Stimulated activated CD4-positive, alpha-beta T cell treated with anti-CD3 and anti-CD28 coated beads, Interleukin-4, amount 100 ng/mL, for 48 hours (primary cell): ENCODE measurements at places on chromosomes 5 and 9.
A peak's percentile ranks its signal among the peaks of the same experiment; 100 is the strongest.

DNA sequence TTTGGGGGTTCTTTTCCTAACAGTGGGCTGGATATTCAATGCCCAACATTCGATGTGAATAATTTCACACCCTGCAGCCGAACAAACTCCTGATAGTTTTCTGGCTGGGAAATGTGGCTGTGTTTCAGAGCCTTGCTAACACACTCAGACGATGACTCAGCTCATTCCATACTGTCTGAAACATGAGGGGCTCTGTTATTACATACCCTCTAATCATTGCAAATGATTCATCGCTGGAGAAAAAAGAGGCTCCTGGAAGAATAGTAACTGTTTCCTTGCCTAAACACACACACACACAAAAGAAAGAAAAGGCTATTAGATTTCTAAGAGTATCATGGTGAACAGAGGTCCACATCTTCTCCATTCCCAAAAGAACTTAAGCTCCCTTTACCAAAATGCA lies 75.8 kb downstream of the OXCT1 start:
- no peak for DNase-seq

DNA sequence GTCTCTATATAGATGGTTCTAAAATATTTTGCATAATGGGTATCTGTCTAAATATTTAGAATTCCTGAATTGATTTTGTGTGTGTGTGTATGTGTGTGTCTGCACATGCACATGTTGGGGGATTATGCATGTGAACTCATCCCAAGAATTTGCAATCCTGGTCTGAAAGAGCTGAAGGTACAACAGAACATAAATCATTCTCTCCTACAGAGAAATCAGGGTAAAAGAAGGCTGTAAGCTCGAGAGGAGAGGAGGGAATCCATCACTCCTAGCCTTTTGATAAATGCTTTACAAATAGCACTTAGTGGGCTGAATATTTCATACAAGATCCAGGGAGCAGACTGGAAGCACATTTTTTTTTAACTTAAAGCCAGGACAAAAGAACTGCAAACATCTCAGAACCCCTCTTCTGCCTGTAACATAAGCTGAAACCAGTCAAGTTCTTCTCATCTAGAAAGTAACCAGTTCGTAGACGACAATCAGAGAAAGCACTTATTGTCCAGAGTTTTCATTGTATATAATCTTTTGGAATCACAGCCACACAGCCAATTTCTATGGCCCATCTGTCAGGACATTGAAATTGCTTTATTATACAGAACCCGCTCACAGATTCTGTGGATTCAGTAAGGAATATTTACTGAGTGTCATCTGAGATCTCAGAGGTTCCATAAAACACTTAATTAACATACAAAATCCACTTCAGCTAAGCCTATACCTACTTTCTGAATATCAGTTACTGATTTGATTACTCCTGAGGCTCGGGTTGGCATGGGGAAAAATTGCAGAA lies 541.4 kb upstream of the ZNF462 start:
- DNase-seq, result no peak

- DNase-seq, result no peak
Measured at GRCh38 chr9:107731115-107731762, 241.7 kb upstream of the KLF4 start.

GRCh38 chr5:58703925-58704555 lies 121.2 kb downstream of the RAB3C start:
- no peak for DNase-seq

GRCh38 chr5:150122158-150122510 lies 33.5 kb downstream of the PDGFRB start:
- DNase-seq, result no peak

DNA sequence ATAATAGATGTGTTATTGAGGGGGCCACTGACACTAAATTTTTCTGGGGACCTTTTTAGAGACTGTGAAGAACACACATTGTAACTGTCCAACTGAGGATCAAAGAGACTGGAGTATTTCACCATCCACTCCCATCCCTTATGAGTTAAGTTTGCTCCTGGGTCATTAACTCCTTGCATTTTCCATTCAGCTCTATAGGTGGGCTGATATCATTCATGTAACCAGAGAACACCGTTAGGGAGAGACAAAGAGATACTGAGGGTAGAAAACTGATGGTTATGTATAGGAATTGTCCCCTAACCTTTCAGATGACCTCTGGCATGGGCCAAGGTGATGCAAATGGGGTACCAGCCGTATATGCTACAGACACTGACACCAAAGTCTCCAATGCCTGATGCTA lies 142.4 kb upstream of the TLR4 start:
- no peak for DNase-seq

- peak; percentile 95 for DNase-seq
Measured at GRCh38 chr5:68433923-68434879, 218.6 kb downstream of the PIK3R1 start.

DNA sequence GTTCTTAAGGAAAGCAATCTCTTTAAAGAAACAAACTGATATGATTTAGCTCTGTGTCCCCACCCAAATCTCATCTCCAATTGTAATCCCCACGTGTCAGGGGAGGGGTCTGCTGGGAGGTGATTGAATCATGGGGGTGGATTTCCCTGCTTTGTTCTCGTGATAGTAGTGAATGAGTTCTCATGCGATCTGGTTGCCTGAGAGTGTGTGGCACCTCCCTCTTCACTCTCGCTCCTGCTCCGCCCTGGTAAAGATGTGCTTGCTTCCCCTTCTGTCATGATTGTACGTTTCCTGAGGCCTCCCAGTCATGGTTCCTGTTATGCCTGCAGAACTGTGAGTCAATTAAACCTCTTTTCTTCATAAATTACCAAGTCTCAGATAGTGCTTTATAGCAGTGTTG lies 412.7 kb upstream of the SMC2 start:
- DNase-seq, result no peak

- peak; percentile 10 for DNase-seq
Measured at GRCh38 chr9:125829743-125830142, 82.6 kb downstream of the PBX3 start.

- DNase-seq, result no peak
Measured at GRCh38 chr5:72463449-72464052, 43.7 kb downstream of the ZNF366 start.

- no peak for DNase-seq
Measured at GRCh38 chr5:112013660-112014059, 256.7 kb upstream of the NREP start.

DNA sequence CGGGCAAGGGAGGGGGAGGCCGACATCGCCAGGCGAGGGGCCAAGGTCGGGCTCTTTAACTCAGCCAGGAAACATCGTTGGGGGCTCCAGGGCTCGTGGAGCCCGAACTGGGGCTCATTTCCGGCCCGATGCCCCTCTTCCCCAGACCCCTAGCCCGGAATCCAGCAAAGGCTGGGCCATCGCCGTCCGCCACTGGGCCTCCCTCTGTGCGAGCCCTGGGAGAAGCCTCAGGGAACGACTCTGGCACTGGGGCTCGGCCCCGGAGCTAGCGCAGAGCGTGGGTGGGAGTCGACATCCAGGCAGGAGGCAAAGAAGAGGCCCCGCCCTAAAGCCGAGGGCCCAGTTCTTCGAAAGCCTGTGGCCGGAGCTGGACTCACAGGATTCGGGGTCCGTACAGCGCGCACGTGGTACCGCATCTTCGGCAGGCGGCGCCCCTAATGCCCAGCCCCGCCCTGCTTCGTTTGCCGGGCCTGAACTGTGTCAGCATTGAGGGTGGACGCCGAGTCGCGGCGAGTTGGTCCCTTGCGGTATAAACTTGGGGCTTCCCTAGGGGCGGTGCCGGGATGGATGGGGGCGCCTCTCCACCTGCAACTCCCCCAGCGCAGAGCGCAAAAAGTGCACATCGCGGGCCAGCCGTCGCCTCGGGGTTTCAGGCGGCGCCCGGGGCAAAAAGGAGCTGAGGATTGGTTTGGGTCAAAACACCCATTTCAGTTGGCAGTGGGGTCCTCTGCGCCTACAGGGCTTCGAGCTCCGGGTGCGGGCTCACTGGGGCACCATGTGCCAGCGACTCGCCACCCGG lies 3.6 kb upstream of the PAX5 start:
- no peak for DNase-seq

DNA sequence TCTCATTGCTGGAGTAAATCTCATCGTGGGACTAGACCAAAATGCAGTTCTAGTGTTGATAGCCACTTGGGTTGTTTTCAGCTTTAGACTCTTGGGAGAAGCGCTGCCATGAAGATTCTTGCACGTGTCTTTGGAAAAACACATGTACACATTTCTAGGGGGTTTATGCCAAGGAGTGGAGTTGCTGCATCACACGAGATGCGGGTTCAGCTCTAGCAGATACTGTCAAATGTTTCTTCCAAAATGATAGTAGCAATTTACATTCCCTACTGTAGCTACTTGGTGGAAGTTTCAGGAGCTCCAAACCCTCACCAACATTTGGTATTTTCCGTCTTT lies 52.3 kb upstream of the CPLX2 start:
- no peak for DNase-seq

- DNase-seq, result no peak
Measured at GRCh38 chr5:141640698-141641097, 3.9 kb downstream of the RELL2 start.
